ENCODE measurements at places on chromosomes 13 and 19.
A peak's percentile ranks its signal among the peaks of the same experiment; 100 is the strongest.

- peak; percentile 73 for DNase-seq
These were observed 10.5 kb upstream of the TINCR start for GRCh38 chr19:5578097-5578846.

GRCh38 chr19:34731019-34731829, 2.8 kb upstream of the ZNF181 start:
- DNase-seq = no peak

DNA sequence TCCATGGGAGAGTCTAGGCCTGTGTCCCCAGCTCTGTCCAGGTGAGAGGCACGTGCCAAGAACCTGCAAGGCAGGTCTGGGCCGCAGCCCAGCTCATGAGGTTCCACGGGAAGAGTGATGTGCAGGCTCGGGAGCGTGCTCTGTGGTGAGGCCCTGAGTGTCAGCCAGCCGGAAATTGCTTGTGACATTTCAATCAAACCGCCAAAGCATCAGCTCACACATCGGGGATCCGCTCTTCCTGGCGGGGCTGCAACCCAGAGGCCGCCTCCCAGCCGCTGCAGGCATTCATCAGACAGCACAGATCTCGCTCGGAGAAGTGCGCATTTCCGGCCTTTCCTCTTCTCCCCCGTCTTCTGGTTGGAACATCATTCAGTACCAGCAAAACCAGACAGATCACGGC, 109.3 kb downstream of the KDM4B start:
- DNase-seq = no peak

DNA sequence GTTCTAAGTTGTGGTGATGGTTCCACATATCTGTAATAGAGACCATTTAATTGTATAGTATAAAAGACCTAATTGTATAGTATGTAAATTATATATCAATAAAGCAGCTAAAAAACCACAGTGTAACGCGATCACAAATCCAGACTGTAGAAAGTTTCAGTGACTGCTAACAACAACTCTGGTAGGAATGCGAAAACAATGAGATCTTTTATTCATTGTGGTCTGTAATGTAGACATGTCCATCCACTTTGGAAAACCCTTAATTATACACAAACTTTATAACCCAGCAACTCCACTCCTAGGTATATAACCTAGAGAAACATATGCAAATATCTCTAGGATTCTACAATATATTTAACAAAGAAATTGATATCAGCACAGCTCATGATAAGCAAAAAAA, 549.5 kb downstream of the SLITRK1 start:
- no peak for DNase-seq

- DNase-seq = no peak
These were observed 571.6 kb downstream of the UQCRFS1 start for GRCh38 chr19:28641395-28641794.

GRCh38 chr13:28411831-28412353, 83.0 kb downstream of the FLT1 start:
- DNase-seq = no peak

GRCh38 chr19:37930416-37930815, 23.4 kb downstream of the SIPA1L3 start:
- no peak for DNase-seq
